ENCODE measurements at places on chromosomes 11 and 22.

GRCh38 chr22:32044477-32044876 lies 1.4 kb downstream of the SLC5A1 start:
- no peak for DNase-seq

GRCh38 chr11:62580959-62581715 lies 7.4 kb upstream of the EEF1G start:
- no peak for DNase-seq

DNA sequence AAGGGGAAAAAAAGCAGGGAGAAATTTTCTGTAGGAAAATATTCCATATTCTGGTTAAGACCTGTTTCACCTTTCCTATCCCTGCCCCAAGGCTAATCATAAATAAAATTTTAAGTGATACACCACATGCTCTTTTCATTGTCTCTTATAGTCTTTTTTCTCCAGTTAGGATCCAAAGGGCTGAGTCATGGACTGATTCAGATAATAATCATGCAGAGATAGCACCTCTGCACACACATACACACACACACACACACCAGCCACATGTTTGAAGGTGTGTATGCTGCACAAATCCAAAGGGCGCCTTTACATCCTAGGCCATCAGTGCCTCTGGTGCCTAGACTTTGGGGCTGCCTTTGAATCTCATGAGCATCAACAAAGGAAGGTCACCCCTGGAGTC lies 35.5 kb upstream of the CWF19L2 start:
- no peak for DNase-seq

DNA sequence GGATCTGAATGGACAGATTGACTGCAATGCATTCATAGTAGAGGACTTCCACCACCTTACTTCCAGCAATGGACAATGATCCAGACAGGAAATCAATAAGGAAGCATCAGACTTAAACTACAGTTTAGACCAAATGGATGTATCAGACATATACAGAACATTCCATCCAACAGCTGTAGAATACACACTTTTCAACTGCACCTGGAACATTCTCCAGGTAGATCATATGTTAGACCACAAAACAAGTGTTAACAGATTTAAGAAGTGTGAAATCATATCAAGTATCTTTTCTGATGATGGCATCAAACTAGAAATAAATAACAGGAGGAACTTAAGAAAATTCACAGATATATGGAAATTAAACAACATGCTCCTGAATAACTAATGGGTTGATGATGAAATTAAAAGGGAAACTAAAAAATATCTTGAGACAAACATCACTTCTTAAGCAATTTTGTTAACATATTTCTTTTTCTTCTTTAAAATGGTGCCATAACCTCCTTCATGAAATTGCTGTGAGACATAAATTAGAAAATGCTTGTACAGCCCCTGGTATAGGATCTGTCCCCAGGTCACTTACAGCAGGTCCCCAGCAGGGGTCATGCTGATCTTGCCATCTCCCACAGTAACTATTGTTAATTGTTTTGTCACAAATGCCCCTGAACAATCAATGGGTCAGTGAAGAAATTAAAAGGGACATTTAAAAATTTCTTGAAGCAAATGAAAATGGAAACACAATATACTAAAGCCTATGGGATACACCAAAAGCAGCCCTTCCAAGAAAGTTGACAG lies 100.0 kb upstream of the OR4B1 start:
- no peak for DNase-seq

DNA sequence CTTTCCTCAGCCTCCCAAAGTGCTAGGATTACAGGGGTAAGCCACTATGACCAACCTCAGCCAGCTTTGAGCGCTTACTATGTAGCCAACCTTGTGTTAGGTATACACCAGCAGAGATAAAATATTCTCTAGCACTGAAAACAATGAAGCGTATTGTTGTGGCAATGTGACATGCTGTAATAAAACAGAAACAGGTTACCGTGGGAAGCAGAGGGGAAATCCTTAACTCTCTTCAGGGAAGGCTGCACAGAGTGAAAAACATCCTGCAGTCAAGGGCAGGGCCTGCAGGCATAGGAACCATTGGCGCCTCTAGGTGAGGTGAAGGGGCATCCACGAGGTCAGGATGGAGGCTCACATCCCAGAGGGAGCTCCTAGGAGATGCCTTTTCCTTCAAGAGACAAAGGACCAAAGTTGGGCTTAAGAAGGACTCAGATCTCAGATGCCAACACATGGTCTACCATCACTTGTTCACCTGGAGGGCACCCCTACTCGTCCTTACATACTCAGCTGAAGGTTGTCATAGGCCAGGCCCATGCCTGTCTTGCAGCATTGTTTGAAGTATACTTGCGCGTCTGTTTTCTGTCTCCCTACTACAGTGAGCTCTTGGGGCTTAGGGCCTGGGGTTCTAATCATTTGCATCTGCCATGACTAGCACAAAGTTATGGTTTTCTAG lies 8.0 kb downstream of the POLD4 start:
- no peak for DNase-seq

- no peak for DNase-seq
Measured at GRCh38 chr11:60781981-60782316, 3.2 kb upstream of the MS4A10 start.

GRCh38 chr11:65130631-65131416 lies 3.5 kb downstream of the SYVN1 start:
- no peak for DNase-seq
